Endothelial cell (in vitro differentiated cells): ENCODE measurements at places on chromosomes 1 and 21.
A peak's percentile ranks its signal among the peaks of the same experiment; 100 is the strongest.

- DNase-seq = no peak
Observed at GRCh38 chr1:46133781-46134350, 1.4 kb upstream of the PIK3R3 start.

- DNase-seq = no peak
Observed at GRCh38 chr1:54314696-54315095, 91.5 kb downstream of the SSBP3 start.

- DNase-seq = no peak
Observed at GRCh38 chr21:41727784-41728763, 38.8 kb downstream of the RIPK4 start.

DNA sequence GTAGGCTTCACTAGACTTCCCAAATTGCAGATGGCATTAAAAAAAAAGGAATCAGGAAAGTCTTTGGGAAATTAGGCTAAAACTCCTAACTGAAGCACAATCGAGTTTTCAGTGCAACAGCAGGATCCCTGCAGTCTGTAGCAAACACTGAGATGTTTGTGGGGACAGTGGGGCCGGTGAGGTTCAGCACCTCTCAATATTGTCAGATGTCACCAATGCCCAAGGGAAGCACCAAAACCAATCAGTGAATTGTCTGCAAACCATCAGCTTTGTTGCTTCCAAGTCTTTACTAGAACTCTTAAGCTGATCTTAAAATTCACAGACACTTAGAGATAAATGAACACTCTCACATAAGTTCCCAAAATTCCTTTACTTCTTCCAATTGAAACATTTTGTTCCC, 2.6 kb downstream of the ERG start:
- no peak for DNase-seq

- DNase-seq = no peak
Observed at GRCh38 chr1:177650947-177651346, 318.9 kb downstream of the SEC16B start.

DNA sequence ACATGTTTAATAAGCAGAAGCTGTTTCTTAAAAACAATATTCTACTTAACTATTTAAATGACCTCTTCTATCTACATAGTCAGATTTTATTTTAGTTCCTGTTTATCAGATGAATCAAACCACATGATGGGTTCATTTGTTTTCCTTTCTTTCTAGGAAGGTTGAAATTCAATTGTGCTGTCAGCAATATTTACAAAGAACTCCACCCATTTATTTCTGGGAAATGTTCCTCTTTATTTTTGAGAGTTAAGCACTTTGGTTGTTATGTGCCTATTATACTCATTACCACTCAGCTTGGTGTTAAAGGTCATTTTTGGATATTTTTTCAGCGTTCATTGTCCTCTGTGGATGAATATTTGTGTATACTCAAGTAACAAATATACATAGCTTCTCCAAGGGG, 84.9 kb downstream of the C4BPA start:
- no peak for DNase-seq

DNA sequence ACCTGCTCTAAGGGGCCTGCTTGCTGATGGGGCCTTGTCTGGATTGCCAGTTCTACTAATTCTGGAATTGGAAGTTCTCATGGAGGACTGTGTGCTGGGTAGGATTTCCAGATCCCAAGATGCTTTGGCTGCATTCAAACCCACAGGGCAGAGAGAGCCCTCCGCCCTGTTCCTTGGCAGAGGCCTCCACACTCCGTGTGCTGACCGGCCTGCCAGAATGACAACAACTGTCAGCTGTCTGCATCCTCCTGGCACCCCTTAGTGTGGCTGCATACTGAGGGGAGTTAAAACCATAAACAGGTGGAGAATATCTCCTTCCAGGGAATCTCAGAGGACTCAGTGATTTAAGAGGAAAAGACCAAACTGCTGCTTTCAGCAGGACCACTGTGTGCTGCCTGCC, 60.7 kb downstream of the ADARB1 start:
- no peak for DNase-seq

DNA sequence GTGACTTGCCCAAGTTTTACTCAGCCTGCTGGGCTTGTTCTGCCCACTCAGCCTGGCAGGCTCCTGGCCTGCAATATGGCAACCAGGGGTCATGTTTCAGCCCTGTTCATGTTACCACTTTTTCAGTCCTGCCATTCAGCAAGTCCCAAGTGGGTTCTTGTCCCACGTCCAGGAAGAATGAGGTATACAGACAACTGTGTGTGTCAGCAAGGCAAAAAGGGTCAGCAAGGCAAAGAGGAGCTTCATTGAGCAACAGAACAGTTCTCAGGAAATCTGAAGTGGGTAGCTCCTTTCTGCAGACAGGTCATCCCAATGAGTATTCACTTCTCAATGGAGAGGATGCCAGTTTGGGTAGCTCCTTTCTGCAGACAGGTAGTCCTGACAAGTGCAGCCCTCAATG, 1233.3 kb upstream of the B3GALT2 start:
- no peak for DNase-seq

GRCh38 chr21:35026617-35027562, 22.2 kb downstream of the RUNX1 start:
- peak; percentile 75 for DNase-seq

DNA sequence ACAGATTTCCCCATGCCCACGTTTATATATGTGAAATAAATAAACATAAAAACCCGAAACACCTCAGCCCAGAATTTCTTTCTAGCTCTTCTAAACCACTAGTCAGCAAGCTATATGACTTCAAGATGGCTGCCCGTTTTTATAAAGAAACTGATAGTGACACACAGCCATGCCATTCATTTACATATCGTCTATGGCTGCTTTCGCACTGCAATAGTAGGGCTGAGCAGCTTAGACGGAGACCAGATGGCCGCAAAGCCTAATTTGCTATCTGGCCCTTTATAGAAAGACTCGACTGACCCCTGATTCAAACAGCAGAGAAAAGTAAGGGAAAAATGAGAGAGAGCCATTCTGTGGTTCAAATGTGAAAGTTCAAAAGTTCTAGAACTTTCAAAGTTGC, 45.7 kb upstream of the FMN2 start:
- DNase-seq = no peak

GRCh38 chr1:19370453-19371170, 58.5 kb downstream of the SLC66A1 start:
- no peak for DNase-seq

DNA sequence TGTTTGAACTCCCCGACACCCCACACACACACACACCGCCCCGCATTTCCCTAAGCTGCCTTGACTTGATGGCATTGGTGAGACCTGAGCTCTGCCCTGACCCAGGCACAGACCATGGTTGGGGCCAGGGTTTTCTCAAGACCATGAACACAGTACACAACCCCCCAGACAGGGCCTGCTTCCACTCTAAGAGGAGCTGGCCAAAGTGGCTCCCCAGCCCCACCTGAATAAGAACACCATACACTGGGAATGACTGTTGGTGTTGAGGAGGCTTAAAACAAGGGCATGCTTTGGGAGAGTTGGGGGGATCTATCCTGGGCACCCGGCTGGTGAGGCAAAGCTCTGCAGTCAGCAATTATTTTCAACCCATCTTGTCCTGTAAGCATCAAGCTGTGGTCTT, 77.6 kb upstream of the SYT6 start:
- no peak for DNase-seq

- DNase-seq = no peak
Observed at GRCh38 chr1:15195420-15196052, 42.0 kb downstream of the TMEM51 start.

DNA sequence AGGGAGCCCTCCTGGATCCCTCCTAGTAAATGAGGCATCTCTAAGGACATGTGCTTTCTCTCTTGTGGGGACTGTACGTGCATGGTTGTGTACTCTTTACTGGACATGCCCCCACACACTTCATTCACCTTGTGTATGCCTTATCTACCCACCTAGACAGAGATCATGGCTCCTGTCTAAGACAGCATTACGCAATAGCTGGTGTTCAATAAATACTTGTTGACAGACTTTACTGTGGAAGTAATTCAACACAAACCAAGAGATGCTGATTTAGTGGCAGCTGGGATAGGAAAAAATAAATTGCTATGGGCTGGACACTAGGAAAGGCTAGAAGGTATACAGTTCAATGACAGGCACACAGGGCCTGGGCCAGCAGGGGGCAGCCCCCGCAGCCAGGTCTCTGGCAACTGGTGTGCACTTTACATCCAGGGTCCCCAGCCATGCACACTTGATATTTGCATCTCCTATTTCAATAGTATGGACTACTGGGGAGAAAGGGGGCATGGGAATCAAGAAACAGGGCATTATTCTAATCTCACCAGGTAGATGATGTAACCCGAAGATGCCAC, 24.2 kb downstream of the TRABD2B start:
- peak; percentile 48 for DNase-seq

GRCh38 chr1:119636491-119637089, 11.5 kb downstream of the ZNF697 start:
- no peak for DNase-seq

DNA sequence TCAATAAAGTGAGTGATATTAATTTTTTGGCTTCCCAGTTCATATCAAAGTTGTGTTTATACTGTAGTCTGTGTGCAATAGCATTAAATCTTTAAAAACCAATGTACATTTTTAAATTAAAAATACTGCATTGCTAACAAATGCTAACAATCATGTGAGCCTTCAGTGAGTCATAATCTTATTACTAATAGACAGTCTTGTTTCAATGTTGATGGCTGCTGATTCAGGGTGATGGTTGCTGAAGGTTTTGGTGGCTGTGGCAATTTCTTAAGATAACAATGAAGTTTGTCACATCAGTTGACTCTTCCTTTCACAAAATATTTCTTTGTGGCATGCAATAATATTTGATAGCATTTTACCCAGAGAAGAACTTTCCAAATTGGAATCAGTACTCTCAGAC, 109.0 kb downstream of the ZMYM4 start:
- DNase-seq = no peak

DNA sequence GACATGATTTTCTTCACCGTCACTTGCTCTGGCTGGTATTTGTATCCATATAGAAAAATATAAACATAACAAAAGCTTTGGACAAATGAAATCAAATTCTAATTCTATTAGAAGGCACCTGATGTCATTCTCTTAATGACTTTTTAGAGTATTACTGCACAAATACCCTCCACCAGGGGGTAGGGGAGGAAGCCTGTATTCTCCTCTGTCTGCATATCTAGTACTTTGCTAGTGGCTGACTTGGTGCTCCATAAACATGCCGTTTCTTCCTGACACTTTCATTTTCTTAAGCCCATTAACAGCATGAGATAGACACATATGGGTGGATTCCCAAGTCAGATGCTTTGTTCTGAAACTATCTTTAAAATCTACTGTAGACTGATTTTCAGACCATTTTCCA, 20.6 kb upstream of the KCNJ15 start:
- DNase-seq = no peak

- DNase-seq = no peak
Observed at GRCh38 chr1:10867914-10868598, 71.6 kb upstream of the CASZ1 start.

DNA sequence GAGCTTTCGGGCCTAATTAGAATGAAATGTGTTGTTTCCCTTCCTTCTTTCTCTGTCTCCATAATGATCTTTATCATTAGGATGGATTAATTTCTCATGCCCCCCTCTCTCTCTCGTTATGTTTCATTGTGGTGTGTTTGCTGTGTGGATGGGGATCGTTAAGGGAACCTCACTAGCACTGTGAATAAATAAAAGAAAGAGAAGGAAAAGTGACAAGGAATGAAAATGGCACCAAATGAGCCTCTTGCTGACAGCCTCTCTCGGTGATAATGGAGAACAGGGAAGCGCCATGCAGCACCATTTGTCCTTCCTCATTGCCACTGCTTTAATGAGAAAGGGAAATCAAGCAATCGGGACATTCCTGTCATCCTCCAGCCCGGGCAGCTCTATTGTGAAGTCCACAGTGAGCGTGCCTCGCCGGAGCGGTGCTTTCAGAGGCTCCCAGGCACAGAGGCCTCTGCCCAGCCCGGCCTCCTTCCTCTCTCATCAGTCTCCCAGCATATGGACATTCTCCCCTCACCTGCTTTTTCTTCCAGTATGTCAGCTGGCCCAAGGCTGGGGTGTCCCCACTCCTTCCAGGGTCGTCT, 265.7 kb upstream of the TMEM51 start:
- no peak for DNase-seq

DNA sequence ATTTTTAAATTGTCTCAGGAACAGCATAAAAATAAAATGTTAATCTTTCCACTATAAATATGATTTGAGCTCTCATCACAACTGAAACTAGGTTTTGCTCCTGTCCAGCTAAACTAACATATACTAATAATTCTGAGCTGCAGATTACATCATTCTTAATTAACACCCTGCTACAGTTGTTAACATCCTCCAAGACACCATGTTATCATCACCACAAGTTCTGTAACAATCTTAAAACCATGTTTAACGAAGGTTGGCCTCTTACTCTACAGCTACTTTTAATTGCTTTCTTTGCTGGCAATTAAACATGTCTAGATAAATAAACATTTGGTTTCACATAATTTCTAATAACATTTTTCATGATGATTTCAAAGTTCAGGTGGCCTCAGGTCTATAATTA, 240.9 kb downstream of the FAF1 start:
- no peak for DNase-seq

- no peak for DNase-seq
Observed at GRCh38 chr1:246735735-246736134, 11.5 kb downstream of the SCCPDH start.

- no peak for DNase-seq
Observed at GRCh38 chr1:44328671-44329416, 26.2 kb downstream of the ERI3 start.
